ENCODE measurements at places on chromosomes 5 and 9. TPM values are rescaled to one million over a fixed set of nuclear protein-coding genes. Genes with fewer than 3 reads are reported as not detected.

Gene NTNG2
- polyA plus RNA-seq, result 8.9 TPM

GRCh38 chr5:157732130-157732514, 902 bp downstream of the THG1L start:
- DNase-seq, result no peak

GRCh38 chr5:75616971-75617621, 5.8 kb downstream of the ANKDD1B start:
- DNase-seq, result no peak

GRCh38 chr9:70924895-70925547, 196.4 kb downstream of the TRPM3 start:
- DNase-seq, result peak; percentile 71

GRCh38 chr5:15009420-15009819, 137.8 kb upstream of the ANKH start:
- peak; percentile 51 for DNase-seq

DNA sequence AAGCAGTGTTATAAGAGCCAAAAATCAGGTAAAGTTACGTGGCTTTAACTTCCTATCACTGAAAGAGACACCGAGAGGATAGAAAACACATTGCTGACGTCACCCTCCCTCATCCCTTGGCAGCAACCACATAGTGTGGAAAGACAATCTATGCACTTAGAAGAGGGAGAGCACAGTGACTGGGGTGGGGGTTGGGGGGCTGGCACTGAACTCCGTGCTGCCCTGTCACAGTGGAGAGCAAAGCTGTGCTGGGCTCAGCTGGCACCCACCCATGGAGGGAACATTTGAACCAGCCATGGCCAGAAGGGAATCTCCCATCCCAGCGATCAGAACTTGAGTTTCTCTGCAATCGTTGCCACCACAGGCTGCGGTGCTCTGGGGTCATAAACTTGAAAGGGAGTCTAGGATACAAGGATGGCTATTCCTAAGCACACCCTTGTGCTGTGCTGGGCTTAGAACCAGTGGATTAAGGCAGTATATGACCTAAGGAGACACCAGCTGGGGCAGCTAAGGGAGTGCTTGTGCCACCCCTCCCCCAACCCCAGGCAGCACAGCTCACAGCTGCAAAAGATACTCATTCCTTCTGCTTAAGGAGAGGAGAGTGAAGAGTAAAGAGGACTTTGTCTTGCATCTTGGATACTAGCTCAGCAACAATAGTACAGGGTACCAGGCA, 73.4 kb downstream of the KIAA0825 start:
- no peak for DNase-seq

Gene STKLD1
- 5.8 TPM for polyA plus RNA-seq

- DNase-seq, result no peak
Observed at GRCh38 chr9:33197279-33198152, 30.4 kb upstream of the B4GALT1 start.
